ENCODE measurements at places on chromosomes 12 and 14.

GRCh38 chr14:52767058-52767833 lies 24.2 kb downstream of the GNPNAT1 start:
- no peak for DNase-seq

DNA sequence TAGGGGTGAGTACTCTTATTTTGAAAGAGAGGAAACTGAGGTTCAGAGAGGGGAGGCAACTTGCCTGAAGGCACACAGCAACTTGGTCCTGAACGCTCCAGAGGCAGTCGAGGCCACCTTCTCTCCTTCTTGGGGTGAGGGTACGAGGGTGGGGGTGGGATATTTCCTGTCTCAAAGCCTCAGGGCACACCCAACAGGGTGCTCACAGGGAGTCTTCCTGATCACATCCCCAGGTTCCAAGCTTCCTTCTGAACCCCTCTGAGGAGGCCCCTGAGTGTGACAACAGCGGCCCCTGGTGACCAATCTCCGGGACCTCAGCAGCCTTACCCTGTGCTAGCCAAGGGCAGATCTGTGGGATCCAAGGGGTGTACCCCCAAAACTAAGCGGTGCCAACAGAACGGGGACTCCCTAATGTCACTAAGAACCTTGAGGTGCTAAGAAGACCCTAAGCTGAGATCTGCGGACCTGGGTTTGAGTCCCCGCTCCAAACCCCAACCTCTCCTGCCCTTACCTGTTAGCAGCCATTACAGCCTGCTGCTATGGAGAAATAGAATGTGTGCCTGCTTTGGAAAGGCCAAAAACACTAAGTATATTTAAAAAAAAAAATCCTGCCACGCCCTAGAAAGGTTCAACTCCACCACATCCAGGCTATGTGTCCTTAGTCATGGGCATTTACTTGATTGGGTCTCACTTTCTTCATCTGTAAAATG lies 57.9 kb downstream of the TRPV4 start:
- DNase-seq, result no peak

DNA sequence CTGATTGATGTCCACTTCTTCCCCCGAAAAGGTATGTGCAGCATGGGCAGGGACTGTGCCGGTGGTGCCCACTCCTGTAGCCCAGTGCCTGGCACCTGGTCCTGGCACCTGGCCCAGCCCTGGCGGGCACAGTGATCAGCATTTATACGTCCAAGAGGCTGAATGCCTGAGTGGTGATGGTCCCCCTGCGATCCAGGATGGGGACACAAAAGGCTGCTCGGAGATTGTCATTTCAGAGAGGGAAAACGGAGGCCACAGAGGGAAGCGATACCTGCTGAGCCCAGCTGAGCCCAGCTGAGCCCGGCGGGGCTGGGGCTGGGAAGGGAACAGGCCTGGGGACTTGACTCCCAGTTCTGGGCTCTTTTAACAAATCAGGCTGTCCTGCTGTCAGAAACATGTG lies 55.8 kb downstream of the PRIMA1 start:
- DNase-seq, result no peak

DNA sequence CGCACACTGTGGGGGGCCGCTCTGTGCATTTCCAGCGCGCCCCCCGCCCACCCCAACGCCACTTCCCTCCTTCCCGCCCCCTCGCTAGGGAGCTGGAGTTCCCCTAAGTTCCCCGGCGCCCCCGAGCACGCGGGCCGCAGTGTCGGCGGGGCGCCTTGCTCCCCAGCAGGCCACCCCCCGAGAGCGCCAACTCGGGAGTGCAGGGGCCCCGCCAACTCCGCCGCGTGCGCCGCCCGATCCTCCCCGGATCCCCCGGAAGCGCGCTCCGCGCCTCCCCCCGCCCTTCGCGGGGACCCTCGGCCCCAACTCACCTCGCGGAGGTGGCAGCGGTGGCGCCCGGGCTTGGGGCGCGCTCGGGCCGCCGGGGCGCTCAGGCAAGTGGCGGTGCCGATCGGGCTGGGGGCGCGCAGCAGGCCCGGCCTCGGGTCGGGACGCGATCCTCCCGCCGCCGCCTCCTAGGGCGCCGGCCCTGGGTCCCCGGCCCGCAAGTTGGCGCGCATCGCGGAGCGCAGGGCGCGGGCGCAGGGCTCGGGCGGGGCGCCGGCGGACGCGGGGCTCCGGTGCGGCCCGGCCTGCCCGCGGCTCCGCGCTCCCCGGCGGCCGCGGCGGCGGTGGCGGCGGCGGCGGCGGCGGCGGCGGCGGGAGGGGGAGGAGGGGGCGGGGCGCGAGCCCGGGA lies at the start of gene NCOR2:
Gene NCOR2, minus strand, starts transcription at position 616 of the 676 bp plus-strand sequence. CDS start 72,361 bp downstream, outside the sequence.
- DNase-seq, result no peak

- no peak for DNase-seq
Measured at GRCh38 chr12:64792128-64792527, 32.3 kb upstream of the TBC1D30 start.

DNA sequence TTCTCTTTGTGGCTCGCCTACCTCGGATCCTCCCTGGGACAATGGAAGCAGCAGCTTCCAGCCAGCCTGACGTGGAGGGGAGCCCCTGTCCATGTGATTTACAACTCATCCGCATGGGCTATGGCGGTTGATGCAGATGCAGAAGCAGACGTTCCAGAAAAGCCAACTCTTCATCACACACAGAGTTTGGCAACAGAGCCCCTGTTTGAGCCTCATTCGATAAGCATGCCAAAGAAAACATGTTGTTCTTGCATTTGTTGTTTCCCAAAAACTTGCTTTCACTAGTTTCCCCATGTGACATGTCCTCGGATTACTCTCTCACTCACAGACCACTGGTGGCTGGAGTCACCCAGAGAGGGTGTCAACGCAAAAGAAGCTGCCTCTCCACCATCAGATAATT lies 16.4 kb upstream of the TC2N start:
- DNase-seq, result no peak

GRCh38 chr14:51735851-51736250 lies 84.1 kb downstream of the FRMD6 start:
- DNase-seq, result peak; percentile 32

- no peak for DNase-seq
Measured at GRCh38 chr12:107775093-107775721, 703 bp downstream of the ASCL4 start.

DNA sequence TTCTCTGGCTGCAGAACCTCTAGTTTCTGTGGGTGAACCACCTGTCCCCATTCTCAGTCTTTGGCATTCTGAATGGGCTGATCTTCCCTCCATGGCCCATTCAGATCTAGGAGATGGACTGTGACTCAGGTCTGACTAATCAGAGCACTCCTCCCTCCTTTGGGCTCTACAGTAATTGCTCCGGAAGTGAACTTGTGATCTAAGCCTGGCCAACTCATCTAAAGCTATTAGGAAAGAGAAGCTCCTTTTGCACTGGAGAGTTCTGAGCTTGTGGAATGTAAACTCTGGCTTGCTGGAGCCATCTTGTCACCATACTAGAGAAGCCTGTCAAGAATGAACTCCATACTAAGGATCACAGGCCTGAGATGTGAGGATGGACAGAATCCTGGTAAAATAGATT lies 168.2 kb downstream of the SUDS3 start:
- DNase-seq, result no peak

- DNase-seq, result no peak
Measured at GRCh38 chr12:56991319-56992246, 14.8 kb downstream of the ZBTB39 start.

GRCh38 chr12:66149702-66150398 lies 19.3 kb upstream of the LLPH start:
- DNase-seq, result no peak

GRCh38 chr14:50978529-50978871 lies 34.2 kb upstream of the PYGL start:
- no peak for DNase-seq

DNA sequence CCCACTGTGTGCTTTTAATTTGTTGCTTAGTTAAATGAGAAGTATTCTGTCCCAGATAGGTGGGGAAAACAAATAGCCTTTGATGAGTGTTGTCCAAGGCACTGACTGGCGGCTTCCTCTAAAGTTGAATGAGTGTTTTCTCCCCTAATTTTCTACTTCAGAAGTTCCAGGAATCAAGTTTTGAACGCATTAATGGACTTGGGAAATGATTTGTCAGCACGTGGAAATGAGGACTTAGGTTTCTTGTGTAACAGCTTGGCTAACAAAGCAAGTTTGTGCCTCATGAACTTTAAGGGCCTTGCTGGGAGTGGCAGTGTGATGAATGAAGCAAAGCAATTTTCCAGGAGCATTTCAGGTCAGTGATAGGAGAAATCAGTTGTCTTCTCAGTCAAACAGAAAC lies 56.9 kb downstream of the LIN52 start:
- no peak for DNase-seq

GRCh38 chr12:51721282-51721940 lies 127.1 kb downstream of the FIGNL2 start:
- DNase-seq, result no peak

- DNase-seq, result no peak
Measured at GRCh38 chr12:94650143-94651056, at the start of gene TMCC3. TSS of gene TMCC3 (minus strand) at chr12:94650557. CDS start at chr12:94650430, 127 bp downstream.

DNA sequence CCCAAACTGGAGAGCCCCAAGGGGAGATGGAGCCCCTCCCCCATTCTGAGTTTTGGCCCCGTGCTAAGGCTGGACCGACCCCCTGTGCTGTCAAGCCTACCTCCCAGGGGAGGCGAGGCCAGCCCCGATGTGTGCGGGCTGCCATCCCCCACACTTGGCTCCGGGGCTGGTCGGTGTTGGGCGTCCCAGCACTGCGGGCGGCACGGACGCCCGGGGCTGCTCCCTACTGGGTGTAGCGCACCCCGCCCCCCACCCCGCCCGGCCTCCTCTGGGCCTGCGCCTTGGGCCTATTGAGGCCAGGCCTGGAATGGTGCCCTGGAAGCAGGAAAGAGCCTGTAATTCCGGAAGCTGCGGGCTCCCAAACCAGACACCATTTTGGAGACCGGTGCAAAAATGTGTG lies 2.6 kb downstream of the DCAF4 start:
- no peak for DNase-seq
